Skeletal muscle cell (primary cell): ENCODE measurements at places on chromosomes 11 and 22.

- peak; percentile 82 for DNase-seq
Observed at GRCh38 chr11:132220474-132220873, 850.1 kb downstream of the NTM start.

- no peak for DNase-seq
Observed at GRCh38 chr11:84685976-84686375, 941.2 kb downstream of the DLG2 start.

DNA sequence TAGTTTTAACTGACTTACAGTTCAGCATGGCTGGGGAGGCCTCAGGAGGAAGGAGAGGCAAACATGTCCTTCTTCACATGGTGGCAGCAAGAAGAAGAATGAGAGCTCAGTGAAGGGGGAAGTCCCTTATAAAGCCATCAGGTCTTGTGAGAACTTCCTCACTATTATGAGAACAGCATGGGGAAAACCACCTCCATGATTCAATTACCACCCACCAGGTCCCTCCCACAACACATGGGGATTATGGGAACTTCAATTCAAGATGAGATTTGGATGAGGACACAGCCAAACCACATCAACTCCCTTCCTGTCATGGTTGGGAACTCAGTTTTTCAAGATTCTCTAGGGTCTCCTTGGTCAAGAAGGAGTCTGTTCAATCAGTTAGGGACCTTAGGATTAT is 432.9 kb upstream of the CNTN5 start:
- no peak for DNase-seq

DNA sequence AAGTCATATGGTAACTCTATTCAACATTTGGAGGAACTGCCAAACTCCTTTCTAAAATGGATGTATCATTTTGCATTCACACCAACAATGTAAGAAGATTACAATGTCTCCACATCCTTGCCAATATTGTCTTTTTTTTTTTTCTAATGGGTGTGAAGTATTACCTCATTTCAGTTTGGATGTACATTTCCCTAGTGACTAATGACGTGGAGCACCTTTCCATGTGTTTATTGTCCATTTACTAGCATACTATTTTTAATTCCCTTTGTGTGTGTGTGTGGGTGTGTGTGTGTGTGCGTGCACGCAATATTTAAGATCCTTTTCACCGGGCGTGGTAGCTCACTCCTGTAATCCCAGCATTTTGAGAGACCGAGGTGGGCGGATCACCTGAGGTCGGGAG is 62.7 kb downstream of the APOL3 start:
- no peak for DNase-seq

DNA sequence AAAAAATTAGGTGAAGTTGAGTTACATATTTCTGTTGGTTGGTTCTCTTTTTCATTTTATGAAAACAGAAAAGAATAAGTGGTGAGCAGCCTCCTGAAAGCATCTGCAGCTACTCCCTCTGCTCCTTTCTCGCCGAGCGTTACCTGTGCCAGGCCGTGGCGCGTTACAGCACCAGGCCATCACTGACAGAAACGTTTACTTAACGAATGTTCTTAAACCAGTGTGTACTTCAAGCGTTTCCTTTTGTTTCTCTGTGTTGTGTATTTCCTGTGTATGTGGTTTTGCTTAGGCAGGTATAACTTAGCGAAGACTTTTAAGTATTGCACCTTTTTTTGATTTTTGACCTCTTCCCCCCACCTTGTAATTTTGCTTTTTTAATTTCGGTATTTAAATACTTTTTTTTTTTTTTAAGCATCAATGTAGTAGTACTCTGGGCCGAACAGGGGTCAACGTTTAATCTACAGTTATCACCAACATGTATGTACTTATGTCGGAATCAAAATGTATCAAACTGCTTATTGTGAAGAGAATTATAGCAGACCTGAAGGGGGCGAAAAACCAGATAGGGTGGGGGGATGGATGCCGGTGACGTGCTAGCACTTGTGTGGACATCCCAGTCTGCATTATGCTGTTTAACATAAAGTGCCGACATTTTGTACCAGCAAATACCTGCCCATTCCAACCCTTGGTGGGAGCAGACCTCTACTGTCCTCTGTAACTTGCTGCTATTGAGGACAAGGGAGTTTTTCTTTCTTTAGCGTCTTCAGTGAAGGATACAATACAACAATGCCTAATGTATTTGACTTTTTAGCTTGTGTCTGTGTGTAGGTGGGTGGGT is 21.6 kb upstream of the ADSL start:
- DNase-seq = no peak

GRCh38 chr11:112835591-112836255 is 125.5 kb upstream of the NCAM1 start:
- no peak for DNase-seq

DNA sequence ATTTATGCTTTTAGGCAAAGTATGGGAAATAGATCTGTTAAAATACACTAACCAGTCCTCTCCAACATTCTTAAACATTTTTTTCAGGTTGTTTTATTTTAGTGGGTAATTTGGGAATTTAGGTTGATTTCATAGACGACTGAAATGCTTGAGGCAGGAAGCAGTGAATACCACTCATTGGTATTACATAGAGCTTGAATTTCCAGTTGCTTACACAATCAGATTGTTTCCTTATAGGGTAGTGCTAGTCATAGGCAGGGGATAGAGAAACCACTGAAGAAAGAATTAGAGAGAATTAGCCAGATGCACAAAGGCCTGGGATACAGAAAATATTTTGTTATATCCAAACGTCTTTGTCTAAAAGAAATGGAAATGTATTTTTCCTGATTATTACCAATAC is 23.9 kb upstream of the LYVE1 start:
- peak; percentile 76 for DNase-seq

- DNase-seq = no peak
Observed at GRCh38 chr22:33520904-33521780, 399.1 kb downstream of the LARGE1 start.

- DNase-seq = no peak
Observed at GRCh38 chr11:94766713-94767206, 1.4 kb upstream of the AMOTL1 start.

- no peak for DNase-seq
Observed at GRCh38 chr11:64356498-64357411, 2.2 kb upstream of the RPS6KA4 start.

GRCh38 chr11:61342207-61342803 is 9.3 kb downstream of the TKFC start:
- no peak for DNase-seq

- no peak for DNase-seq
Observed at GRCh38 chr22:50087646-50088045, 2.2 kb upstream of the MOV10L1 start.

GRCh38 chr11:100925935-100926334 is 203.7 kb downstream of the PGR start:
- DNase-seq = peak; percentile 79

DNA sequence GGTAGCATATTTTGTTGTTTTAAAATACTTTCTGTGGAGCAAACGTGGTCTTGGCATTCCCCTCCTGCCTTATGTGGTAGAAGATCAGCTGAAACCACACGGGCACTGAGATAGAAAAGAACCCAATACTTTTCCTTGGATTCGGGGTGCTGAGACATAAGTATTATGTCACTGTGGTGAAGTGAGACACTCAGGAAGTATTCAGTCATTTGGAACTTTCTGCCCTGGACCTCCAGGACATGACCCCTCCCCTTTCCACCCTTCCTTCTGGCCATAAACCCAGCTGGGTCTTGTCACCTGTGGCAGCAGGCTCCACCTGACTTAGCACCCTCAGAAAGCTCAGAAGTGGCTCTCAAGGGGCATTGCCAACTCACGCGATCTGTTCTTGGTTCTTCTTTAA is 123.4 kb downstream of the SWAP70 start:
- no peak for DNase-seq

DNA sequence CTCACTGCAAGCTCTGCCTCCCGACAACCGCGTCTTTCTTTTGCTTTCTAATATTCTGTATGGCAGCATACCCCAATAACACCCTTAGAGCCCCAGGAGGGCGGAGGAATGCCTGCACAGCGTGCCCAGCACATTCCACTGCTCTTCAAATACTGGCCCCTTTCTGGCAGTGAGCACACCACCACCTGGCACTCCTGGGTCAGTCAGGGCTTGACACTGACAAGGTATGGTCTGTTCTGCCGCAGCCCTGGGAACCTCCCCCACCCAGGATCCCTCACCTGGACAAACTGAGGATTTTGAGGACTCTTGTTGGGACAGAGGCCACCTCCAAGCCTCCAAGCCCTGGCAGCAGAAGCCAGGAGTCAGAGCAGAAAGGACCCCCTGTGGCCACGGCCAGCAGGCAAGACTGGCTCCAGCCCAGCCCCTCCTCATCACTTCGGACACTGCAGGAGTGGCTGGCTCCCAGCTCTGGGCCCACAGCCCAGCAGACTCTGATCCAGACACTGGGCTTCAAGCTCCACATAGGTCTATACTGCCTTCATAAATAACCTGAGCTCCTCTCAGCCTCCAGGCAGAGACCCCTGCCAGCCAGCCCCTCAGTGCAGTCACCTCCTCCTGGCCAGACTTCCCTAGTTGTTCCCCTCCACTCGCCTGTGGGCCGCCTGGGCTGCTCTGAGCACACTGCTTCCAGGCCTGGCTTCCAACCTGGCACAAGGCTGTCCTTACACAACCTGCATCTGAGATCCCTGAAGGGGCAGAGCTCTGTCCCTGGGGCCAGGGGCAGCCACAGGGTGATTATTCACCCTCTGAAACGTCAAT is 14.5 kb downstream of the CARS1 start:
- no peak for DNase-seq

GRCh38 chr11:92523611-92524010 is 299.0 kb downstream of the FAT3 start:
- no peak for DNase-seq

DNA sequence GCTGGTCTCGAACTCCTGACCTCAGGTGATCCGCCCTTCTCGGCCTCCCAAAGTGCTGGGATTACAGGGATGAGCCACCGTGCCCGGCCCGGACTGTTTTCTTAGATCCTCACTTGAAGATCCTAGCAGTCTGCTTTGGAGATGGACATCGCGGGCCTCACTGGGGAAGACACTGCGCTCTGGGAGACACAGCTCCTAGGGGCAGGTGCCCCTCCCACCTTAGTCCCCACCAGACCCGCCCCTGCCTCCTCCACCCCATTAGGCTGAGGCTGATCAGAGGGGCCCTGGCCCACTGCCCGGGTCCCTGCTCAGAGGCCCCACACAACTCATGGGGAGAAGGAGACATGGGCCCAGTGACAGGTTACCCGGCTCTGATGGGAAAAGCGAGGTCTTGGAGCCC is 11.3 kb upstream of the LTO1 start:
- DNase-seq = no peak

- DNase-seq = no peak
Observed at GRCh38 chr11:67282155-67282875, 6.8 kb upstream of the ANKRD13D start.

- no peak for DNase-seq
Observed at GRCh38 chr11:36009473-36009872, 65.6 kb downstream of the LDLRAD3 start.

- no peak for DNase-seq
Observed at GRCh38 chr22:36671404-36671803, 32.1 kb downstream of the CACNG2 start.

GRCh38 chr11:8813658-8814057 is 97.3 kb upstream of the AKIP1 start:
- DNase-seq = no peak

- DNase-seq = peak; percentile 72
Observed at GRCh38 chr11:100739666-100740065, 52.6 kb downstream of the ARHGAP42 start.

GRCh38 chr11:76660533-76661305 is 9.8 kb downstream of the LRRC32 start:
- DNase-seq = no peak

- DNase-seq = no peak
Observed at GRCh38 chr11:6733326-6734275, 38.2 kb downstream of the OR2AG2 start.

GRCh38 chr22:30169002-30169401 is 77.6 kb downstream of the LIF start:
- DNase-seq = no peak

DNA sequence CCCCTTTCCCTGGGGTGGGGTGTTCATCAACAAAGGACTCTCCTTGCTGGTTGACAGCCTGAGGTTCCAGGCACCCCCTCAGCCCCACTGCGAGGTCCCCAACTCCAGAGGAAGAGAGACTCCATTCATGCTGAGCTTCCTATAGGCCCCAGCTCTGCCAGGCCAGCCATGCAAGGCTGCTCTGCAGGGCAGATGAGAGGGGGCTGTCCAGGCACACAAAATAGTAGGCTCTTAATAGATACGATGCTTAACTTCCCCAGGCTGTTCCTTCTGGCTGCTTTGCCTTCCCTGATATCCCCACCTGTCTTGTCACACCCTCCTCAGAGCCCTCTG is 45.0 kb upstream of the CRYBB3 start:
- DNase-seq = no peak

GRCh38 chr11:34652191-34652973 is 31.5 kb downstream of the EHF start:
- no peak for DNase-seq

DNA sequence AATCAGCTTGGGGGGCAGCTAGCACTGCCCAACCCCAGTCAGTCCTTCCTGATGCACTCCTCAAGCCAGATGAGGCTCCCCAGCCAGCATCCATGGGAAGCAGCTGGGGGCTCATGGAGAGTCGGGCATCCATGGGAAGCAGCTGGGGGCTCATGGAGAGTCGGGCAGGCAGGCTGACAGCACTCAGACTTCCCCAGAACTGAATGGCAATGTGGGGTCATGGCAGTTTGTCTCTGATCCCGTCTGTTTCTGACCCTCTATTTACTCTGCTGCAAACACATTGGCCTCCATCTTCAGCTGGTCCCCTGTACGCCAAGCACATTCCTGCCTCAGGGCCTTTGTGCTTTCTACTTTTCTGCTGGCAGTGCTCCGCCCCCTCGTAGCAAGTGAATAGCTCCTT is 314.8 kb downstream of the NTM start:
- DNase-seq = no peak

DNA sequence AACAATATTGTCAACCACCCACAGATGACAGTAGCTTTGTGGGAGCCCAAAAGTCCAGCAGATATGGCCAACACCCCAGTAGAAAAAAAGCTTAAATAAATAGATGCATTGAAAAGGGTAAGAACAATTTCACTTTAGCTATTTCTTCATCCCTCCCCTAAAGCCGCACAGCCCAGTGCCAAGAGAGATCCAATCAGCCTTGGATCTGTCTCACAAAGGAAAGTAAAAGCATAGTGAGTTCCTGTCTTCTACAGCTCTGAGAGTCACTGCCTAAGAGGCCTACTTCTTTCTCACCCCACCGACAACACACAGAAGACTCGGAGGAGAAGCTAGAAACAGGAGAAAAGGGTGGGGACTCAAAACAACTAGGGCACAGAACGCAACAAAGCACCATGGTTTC is 196.4 kb downstream of the SBF2 start:
- no peak for DNase-seq

DNA sequence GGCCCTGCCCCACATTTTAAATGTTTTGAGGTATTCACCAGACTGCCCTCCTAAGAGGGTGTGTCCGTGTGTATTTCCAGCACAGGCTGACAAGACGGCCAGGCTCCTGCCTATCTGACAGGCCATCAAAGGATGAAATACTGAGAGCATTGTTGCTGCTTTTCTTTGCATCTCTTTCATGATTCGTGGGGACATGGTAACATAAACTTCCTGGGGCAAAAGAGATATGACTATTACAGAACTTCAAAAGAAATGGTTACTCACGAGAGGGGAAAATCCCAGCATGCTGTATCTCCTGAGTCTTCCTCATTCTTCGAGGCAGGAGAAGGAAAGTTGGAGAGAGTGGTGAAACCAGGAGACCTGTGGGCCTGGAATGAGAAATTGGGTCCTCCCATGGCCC is 10.3 kb upstream of the BIK start:
- DNase-seq = no peak

- DNase-seq = no peak
Observed at GRCh38 chr22:47200273-47201051, 438.0 kb downstream of the TBC1D22A start.
